ENCODE measurements at places on chromosomes 7 and 10.
A peak's percentile ranks its signal among the peaks of the same experiment; 100 is the strongest.

DNA sequence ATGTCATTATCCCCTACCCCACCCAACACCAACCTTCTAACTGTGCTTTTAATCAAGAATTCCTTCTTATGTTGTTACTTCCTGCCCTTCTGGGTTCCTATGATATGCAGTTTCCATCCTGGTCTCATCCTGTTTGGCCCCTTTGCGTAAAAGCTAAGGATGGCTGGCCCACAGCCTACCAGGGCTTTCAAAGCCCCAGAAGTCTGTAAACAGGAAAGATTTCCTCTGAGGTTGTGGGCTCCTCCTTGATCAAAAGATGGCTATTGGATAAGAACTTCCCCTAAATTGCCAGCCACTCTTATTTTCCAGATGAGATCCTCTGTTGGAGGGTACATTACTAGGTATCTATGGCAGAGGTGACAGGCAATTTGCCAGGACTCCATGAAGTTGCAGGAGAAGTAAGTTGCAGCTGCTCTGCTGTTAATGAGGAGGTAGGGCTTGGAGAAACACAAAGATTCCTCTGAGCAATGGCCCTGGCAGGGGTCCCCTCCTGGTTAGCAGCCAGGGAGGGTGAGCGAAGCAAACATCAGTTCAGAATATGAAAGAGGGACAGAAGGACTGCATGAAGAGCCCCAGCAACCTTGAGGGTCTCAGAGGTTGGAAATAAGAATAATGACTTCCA, 32.1 kb downstream of the NRP1 start:
- no peak for DNase-seq

DNA sequence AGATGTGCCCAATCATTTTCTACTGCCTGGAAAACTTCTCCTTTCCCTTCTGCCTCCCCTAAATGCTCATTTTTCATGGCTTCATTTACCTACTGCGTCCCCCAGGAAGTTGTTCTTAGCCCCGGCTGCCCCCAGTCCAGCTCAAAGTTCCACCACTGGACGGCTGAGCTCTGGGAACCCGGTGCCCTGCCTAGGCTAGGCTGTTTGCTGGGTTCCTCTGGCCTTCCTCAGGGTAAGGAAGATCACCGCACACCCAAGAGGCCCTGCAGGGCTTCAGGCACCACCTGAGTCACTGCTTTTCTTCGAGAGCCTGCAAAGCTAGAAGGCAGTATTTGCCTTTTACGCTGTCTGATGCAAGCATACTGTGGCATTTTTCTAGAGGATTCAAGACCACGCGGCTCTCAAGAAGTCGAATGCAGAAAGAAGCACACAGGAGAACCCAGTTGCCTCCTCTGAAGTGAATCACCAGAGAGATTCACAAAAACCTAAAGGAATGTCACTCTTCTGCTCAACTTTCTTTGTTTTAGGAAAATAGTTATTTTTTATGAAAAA, 46.7 kb upstream of the ZMIZ1 start:
- DNase-seq, result no peak

GRCh38 chr10:125661941-125662515, 20.9 kb downstream of the TEX36 start:
- no peak for DNase-seq

- peak; percentile 89 for DNase-seq
These were observed 50.5 kb downstream of the TMEM209 start for GRCh38 chr7:130154501-130155317.

- no peak for DNase-seq
These were observed 95.3 kb downstream of the HERPUD2 start for GRCh38 chr7:35599645-35600044.

GRCh38 chr7:157977717-157978496, 609.7 kb downstream of the PTPRN2 start:
- no peak for DNase-seq

- no peak for DNase-seq
These were observed 300 bp downstream of the ARHGAP21 start for GRCh38 chr10:24723386-24723787.

DNA sequence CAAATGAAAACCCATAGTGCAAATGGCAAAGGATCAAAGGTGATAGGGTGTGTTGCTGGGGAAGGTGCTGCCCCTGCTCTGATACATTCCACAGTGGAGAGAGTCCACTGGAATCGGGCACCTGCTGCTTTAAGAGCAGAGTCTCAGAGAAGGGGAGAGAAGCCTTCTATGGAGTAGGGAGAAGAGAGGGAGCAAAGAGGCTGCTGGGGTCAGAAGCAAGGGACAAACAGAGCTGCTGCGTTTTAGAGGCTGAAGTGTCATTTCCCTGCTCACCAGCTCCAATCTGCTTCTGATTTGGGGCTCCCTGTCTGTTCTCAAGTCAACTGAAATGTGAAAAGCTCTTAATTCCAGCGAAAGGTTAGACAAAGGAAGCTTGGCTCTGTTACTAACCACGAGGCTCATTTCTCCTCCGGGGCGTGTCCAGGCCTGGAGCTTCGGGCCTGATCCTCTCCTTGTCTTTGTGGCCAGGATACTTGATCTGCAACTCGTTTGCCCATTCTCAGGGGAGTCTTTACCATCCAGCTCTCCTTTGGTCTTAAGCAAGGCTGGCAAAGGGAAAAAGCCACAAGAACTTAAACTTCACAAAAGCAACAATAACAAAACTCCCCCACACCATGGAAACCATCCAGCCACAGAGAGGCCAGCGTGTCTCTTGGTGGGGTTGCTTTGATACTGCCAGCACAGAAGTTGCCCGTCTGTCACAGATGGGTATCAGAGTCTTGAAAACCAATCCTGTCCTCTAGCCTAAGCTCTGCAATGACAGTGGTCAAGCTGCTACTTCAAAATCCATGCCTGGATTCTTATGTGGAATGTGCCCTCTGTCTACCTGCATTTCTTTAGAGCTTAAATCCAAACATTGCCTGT, 692.6 kb downstream of the SUGCT start:
- DNase-seq, result no peak

DNA sequence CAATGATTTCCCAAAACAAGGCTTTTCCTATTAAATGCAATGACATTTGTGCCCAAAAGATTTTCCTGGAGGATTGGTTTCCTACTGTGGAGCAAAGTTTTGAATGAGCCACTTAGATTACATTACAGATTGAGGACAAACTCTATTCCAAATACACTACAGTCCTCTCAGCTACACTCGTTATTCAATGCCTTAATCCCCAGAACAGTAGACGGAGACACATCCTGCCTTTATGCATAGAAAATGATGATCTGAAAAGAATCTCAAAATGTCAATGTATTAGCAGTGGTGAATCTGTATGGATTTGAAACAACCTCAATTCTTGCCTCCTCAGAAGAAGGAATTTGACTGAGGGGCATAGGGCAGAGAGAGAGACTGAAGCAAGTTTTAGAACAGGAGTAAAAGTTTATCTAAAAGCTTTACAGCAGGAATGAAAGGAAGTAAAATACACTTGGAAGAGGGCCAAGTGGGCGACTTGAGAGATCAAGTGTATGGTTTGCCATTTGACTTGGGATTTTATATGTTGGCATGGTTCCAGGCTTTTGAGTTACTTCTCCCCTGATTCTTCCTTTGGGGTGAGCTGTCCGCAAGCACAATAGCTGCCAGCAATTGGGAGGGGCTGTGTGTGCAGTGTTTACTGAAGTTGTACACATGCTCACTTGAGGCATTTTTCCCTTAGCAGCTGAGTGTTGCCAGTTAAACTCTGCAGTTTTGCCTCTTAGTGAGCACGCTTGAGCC, 891.9 kb upstream of the MBL2 start:
- no peak for DNase-seq

DNA sequence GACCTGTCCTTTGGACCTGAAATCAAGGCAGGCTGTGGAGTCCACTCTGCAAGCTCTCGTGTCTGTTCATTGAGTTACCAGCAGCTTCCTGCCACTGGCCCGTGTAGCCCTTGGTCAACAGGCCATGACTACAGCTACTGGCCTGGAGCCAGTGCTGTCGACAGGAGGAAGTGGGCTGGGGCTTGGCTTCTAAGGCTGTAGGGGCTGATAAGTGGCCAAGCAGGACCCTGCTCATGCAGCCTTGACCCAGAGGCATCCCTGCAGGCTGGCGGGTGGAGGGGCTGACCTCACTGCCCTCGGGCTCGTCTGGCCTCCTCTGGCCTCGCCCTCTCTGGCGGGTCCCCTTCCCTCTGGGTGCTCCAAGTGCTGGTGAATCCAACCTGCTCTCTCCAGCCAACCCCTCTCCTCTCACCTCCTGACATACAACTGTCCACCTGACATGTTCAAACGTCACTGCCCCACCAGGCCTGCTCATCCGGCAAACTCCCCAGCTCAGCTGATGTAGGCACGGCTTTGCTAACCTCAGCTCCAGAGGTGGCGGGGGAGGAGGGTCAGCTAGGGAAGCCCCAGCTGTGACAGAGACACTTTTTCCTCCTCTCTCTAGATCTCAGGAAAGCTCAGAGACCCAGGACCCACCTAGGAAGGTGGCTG, 188.6 kb upstream of the LYZL2 start:
- no peak for DNase-seq

GRCh38 chr10:25336330-25336729, 161.5 kb downstream of the GPR158 start:
- no peak for DNase-seq

- DNase-seq, result no peak
These were observed 76.2 kb downstream of the VIPR2 start for GRCh38 chr7:159068488-159068811.

DNA sequence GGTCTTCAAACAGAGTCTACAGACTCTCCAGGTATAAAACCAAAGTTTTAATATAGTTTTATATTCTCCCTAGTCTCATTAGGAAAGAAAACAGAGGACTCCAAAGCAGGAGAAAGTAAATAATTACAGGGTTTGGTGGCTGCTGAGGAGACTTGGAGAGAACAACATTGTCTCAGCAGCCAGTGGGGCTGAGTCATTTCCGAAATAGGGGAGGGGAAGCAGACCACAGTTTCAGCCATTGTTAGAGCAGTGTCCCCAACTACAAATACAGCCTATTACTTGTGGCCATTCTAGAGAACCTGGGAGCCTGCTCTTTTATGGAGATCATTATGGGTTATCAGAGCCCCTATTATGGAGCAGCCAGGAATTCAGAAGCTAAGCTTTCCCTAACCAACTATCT, 44.2 kb upstream of the A1CF start:
- no peak for DNase-seq

DNA sequence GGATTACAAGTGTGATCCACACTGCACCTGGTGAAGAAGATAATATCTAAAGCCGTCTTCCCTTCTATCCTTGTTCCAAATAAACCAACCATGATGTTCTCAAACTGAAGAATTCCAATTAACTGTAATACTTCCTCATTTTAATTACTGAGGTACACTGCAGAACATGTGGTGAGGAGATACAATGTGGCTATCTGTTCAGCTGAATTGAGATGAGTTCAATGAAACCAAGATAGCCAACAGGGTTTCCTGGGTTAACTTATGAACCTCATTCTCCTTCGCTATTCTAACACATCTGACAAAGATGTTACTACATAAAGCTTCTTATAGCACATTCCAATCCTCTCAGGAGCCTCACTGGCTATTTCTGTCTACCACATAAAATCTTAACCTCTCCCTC, 75.5 kb downstream of the RAPGEF5 start:
- DNase-seq, result no peak

DNA sequence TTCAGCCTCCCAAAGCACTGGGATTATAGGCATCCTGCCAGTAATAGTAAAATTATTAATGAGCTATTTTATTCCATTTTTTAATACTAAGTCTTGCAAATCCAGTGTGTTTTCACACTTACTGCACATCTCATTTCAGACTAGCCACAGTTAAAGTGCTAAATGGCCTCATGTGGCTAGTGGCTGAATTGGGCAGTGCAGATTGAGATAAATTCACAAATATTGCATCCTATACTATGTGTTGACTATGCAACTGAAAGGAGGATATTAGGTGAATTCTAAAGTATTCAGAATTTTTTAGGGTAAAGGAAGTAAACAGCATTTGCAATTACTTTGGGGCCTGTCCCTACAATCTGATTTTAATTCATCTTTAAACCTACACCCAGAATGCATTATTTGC, 10.2 kb downstream of the APBB1IP start:
- DNase-seq, result no peak

- DNase-seq, result no peak
These were observed 3.5 kb downstream of the MDFIC start for GRCh38 chr7:114925434-114925833.

DNA sequence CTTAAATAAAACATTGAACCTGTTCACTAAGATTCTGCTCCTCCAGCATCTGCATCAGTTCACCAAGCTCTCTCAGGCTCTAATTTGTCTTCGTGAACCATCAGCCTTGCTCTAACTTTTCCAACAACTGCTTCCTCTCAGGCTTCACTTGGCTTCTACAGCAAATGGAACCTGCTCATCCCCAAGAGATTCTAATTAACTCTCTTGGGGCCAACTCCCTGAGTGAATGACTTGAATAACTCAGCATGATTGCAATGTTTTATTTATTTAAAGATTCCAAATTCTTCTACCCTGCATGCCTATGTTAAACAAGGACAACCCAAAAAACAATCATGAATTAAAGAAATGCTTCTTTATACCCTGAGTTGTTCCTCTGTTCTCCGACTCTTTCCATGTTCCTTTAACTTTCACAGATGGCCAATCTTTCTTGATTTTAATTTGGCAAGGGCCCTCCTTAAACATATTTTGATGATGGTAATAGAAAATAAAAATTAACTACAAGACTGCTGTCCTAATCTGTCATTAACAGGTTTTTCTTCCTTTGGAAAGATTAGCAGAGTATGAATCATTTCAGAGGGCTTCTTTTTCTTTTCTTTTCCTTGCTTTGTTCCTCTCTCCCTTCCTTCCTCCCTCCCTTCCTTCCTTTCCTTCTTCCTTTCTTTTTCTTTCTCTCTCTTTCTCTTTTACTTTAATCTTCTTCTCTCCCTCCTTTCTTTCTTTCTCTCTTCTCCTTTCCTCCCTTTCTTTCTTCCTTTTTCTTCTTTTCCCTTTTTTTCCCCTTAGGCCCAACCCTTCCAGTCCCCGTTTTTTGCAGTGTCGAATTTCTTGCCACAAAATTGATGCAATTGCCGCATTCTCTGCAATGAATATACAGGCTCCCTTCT, 195.0 kb upstream of the RHOBTB1 start:
- peak; percentile 9 for DNase-seq

GRCh38 chr7:85396676-85397075, 209.8 kb upstream of the SEMA3D start:
- no peak for DNase-seq
